ENCODE measurements at places on chromosomes 1 and 21. TPM values are rescaled to one million over a fixed set of nuclear protein-coding genes. Genes with fewer than 3 reads are reported as not detected.

ETNK2 gene
- polyA plus RNA-seq = 26.8 TPM

OR2L8 gene
- not detected for polyA plus RNA-seq

SLAMF8 gene
- polyA plus RNA-seq = 0.70 TPM

CDC42BPA gene
- 43.8 TPM for polyA plus RNA-seq

SMCP gene
- not detected for polyA plus RNA-seq

GJB4 gene
- 0.13 TPM for polyA plus RNA-seq

CELA3A gene
- polyA plus RNA-seq = not detected

NCF2 gene
- polyA plus RNA-seq = 3.4 TPM

CEPT1 gene
- polyA plus RNA-seq = 44.5 TPM

KPRP gene
- not detected for polyA plus RNA-seq

MIS18A gene
- polyA plus RNA-seq = 26.3 TPM
